ENCODE measurements at places on chromosomes 11 and 22. TPM values are rescaled to one million over a fixed set of nuclear protein-coding genes. Genes with fewer than 3 reads are reported as not detected.

UPK2 gene
- total RNA-seq, result not detected

ASRGL1 gene
- 40.1 TPM for total RNA-seq

DNA sequence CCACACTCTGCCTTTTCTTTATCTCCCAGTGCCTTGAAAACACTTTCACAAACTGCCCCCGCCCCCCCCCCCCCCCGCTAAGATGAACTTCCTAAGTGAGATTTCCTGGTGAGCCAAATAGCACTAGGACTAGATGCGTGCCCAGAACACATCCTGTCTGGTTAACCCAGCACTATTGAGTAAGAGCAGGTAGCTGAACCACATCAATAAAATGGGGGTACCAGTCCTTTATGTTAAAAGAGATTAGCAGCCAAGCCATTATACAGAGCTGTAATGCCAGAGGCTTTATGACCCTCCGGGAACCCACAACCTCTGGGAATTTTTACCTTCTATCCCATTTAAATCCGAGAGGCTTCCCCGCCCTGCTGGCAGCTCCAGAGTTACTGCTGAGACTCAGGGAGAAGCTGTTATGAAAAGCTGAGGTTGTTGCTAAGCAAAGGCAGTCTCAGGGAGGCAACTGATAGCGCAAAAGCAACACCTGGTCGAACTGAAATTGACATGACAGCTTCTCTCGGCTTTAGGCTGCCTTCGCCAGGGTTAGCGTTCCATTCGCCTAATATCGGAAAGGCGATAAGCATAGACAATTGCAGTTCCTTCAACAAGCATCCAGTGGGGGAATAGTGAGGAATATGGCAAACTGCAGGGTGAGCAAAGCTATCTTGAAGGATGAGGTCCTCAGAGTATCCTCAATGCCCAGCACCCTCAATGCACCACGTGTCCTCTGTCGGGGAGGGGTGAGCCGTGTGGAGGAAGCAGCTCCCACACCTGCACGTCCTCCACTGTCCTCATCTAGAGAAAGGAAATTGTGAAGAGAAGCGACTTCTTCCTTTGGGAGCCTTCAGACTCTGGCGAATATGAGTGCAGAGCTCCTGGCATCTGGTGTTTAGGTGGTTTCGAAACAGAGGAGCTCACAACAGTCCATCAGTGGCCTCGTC is 977.0 kb downstream of the NTM start:
- DNase-seq, result no peak

DNA sequence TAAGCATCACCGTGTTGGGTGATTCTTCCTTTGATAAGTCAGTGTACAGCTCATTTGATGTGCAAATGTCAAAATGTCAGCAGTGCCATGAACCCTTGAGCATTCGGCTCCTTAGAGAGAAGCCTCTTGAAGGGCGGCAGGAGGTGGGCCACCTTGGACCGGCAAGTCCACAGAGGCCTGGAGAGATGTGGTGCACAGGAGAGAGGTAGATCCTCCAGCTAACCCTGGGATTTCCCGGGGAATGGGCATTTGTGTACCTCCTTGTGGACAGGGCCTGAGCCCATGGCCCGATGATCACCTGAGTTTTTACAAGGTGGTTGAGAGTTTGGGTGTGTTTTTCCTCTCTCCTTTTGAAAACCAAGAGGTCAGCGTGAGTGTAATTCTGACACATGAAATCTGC is 133.2 kb upstream of the RCN1 start:
- DNase-seq, result no peak
